Activated effector memory CD4-positive, alpha-beta T cell treated with Interleukin-2 at 50 U/mL for 16 hours (primary cell): ENCODE measurements at places on chromosomes 11 and 22.

DNA sequence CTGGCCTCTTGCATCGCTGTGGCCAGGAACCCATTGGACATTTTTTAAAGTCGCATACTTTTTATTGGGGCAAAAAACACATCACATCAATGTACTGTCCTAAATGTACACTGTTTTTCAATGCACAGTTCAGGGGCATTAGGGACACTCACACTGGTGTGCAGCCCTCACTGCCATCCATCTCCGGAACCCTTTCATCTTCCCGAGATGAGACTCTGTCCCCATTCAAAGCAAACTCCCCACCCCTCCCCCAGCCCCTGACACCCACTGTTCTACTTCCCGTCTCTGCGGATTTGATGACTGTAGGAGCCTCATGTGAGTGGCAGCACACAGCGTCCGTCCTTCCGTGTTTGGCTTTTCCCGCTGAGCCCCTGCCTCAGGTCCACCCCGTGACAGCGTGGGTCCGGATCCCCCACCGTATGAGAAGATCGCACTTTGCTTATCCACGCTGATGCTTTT lies 41.8 kb upstream of the TH start:
- no peak for DNase-seq

GRCh38 chr22:47152938-47153337 lies 390.5 kb downstream of the TBC1D22A start:
- no peak for DNase-seq

- DNase-seq: no peak
Observed at GRCh38 chr11:17864478-17864941, 129.9 kb downstream of the KCNC1 start.

- no peak for DNase-seq
Observed at GRCh38 chr11:134370526-134371435, 39.0 kb downstream of the GLB1L2 start.

DNA sequence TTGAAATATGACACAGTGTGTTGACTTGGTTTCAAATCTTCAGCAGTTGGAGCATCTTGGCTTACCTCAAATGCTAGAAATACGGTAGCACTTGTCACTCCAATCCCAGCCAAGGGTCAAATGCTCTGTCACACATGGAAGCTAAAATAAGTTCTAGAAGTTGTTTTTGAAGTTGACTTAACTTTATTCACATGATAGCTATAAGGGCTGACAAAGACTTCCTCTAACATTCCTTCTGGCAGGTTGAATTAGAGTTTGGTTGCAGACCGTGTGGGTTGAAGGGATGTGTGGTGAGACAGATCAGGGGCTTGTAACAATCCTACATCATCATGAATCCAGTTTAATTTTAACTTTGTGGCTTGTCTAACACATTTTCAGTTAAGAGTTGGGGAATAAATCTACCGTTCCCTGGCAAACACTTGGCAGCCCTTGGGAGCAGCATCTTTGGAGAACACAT lies 4.6 kb downstream of the SLN start:
- no peak for DNase-seq

GRCh38 chr11:1259561-1259960 lies 36.7 kb downstream of the MUC5B start:
- no peak for DNase-seq

GRCh38 chr11:129861702-129862522 lies 33.5 kb downstream of the NFRKB start:
- DNase-seq: no peak
